NT2/D1 (cell line): ENCODE measurements at places on chromosomes 7 and 10.

- no peak for DNase-seq
These were observed 65.9 kb upstream of the PRKG1 start for GRCh38 chr10:51008346-51008745.

DNA sequence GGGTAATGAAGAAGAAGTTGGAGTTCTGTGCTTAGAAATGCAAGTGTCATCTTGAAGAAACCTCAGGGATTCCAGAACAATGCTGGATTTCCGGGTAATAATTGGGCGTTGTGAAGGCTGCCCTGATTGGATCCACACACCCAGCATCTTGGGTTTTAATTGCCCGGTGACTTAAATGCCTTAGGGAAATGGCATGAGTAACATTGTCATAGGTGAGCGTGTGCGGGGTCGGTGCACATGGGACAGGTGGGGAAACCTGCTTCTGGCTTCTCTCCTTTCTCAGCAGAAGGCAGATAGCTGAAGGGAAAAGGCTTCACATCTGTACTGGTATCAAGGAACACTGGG is 15.2 kb upstream of the CAMK1D start:
- no peak for DNase-seq

- DNase-seq: no peak
These were observed 609.6 kb downstream of the PARD3 start for GRCh38 chr10:34205452-34205851.

GRCh38 chr7:104074529-104074928 is 85.1 kb upstream of the RELN start:
- DNase-seq: no peak

DNA sequence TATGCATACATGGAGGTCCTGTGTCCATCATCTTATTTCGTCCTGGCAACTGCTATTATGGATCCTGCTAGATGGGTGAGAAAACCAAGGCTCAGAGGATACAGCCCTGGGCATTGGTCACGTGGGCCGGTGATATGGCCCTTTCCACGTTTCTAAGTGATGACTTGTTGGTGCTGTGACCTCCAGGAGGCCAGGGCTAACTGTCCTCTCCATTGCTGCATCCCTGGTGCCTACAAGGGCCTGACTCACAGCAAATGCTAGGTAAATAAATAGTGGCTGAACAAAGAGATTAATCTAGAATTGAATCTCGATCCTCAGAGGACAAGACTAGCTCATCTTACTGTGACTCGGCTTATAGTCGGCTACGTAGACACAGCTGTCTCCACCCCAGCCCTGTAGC is 78.6 kb downstream of the FAM53B start:
- no peak for DNase-seq

DNA sequence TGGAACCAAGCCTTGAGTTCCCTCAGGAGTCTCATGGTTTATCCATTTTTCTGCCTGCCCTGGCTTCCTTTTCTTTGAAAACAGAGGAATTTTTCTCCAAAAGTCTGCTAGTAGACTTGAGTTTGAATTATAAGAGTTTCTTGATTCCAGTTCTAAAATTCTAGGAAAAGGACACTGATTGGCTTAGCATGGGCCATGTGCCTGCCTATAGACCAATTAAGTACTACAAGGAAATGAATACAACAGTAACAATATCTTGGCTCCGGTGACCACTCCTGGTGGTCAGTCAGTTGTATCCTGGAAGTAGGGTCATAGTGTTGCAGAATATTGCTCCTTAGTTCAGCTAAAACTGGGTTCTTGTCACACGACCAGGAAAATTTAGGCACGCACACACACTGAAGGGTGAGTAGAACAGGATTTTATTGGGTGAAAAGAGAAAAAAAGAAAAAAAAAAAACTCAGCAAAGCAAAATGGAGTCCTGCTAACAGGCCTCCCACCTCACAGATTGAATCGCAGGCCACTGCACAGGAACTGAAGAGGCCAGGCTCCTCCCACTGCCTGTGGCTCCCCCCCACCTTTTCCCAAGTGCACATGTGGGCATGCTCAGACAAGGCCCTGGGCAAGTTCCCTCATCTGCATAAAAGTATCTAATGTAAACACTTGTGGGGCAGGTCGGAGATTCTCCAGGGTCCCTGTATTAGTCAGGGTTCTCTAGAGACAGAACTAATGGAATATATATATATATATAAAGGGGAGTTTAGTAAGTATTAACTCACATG is 155.1 kb downstream of the LYZL1 start:
- DNase-seq: no peak

GRCh38 chr7:82183634-82184033 is 259.9 kb downstream of the CACNA2D1 start:
- DNase-seq: no peak

GRCh38 chr10:51394039-51394438 is 305.4 kb downstream of the CSTF2T start:
- no peak for DNase-seq

DNA sequence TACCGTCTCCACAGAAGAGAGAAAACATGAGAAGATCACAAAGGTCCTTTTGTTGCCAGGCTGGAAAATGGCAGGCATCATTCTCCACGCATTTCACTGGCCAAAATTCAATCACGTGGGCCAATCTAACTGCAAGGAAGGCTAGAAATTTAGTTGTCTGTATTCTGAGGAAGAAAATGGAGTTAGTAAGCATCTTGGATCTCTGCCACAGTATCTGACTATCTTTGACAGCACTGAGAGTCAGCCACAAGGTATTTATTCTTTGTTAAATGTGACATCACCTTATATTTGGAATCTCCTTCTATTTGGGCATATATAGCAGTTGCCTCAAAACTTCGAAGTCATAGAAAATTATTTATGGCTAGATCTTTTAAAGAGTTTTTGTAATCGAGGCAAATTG is 213.9 kb downstream of the NSUN6 start:
- no peak for DNase-seq
